Tibial nerve (tissue), 4 donors: ENCODE measurements at places on chromosomes 16 and 17.

DNA sequence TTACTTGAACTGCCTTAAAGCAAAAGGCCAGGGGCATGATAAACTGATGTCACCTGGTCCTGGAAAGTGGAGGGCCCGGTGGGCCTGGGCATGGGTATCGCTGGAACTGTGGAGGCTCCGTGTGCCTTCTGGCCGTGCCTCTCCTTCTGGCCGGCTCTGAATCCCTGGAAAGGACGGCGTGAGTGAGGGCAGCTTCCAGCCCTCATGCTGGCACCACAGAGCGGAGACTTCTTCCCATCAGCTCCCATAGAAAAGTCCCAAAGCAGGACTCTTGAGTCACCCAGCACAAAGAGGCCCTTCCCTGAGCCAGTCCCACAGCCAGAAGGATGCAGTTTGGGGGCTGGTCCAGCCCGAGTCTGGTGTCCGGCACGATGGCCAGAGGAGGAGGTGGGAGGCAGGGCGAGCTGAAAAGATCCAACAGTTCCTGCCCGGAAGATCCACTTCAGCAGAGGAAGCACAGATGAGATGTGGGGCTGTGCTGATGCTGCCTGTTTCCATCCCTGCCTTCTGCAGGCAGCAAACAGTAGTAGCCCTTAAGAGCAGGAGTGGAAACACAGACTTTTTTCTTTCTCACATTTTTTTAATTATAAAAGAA, 7.8 kb downstream of the GAA start:
- no peak for DNase-seq

GRCh38 chr16:30184096-30184890, 891 bp downstream of the CORO1A start:
- no peak for DNase-seq

GRCh38 chr17:72882426-72882825, 210.1 kb downstream of the SLC39A11 start:
- no peak for DNase-seq

GRCh38 chr17:3968886-3969524, 4.8 kb upstream of the ATP2A3 start:
- DNase-seq = no peak

DNA sequence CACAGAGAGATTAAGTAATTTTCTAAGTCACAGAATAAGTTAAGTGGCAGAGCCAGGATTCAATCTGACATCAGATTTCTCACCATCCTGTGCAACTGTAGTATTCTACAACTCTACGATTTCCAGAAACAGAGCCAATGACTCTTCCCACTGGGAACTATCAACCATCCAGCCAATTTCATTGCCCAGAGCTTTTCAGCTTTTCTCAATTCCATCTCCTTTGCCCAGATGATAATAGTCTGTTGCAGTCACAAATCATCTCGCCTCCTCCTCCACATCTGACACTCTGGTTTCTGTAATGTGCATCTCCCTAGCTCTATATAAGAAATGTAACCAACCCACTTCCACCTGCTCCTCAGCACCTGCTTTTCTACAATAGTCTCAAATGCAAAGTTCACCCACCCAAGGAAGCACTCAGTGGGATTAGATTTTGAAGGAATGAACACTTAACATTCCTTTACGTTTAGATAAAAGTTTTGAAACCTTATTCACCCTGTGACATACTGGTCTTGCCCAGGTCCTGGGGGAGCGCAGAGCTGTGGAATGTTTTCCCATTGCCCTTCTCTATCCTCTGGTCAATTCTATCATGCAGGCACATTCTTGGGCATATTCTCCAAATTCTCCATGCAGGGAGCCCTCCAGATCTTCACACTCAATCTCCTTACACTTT, 167.8 kb upstream of the ASIC2 start:
- no peak for DNase-seq

- no peak for DNase-seq
Observed at GRCh38 chr17:45319239-45319703, 2.5 kb upstream of the MAP3K14 start.

GRCh38 chr17:6456914-6457687, 12.8 kb downstream of the PIMREG start:
- no peak for DNase-seq

DNA sequence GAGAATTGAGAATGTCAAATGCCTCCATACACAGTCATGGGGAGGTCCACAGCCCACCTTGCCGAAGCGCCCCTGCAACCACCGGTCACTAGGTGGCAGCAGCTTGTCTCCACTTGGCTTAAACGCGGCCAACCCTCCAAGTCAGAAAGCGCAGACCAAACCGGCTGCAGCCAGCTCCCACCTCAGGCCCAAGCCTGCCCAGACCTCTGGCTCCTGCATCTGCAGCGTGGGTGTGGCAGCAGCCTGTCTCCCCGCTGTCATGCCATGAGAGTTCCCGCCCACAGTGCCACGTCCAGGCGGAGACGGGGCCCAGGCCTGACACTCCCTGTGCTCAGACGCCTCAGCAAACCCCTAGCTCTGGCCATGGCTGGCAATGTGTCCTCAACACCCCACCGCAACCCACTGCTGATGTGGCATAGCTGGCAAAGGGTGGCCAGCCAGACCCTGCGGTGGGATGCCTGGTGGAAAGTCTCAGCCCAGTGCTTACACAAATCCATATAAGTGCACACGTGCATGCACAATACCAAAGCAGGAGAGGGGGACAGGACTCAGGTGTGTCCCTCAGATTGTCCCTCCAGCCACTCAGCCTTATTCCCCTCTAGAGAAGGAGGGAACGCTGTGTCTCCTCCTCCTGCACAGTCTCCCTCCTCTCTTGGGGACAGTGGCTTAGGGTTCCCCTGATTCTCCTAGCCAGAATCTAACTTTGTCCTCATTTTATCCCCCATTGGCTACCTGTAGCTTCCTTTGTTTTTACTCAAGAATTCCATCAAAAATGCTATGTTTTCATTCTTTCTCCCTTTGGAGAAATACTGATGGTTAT, 10.9 kb downstream of the COPZ2 start:
- DNase-seq = peak; percentile 78

DNA sequence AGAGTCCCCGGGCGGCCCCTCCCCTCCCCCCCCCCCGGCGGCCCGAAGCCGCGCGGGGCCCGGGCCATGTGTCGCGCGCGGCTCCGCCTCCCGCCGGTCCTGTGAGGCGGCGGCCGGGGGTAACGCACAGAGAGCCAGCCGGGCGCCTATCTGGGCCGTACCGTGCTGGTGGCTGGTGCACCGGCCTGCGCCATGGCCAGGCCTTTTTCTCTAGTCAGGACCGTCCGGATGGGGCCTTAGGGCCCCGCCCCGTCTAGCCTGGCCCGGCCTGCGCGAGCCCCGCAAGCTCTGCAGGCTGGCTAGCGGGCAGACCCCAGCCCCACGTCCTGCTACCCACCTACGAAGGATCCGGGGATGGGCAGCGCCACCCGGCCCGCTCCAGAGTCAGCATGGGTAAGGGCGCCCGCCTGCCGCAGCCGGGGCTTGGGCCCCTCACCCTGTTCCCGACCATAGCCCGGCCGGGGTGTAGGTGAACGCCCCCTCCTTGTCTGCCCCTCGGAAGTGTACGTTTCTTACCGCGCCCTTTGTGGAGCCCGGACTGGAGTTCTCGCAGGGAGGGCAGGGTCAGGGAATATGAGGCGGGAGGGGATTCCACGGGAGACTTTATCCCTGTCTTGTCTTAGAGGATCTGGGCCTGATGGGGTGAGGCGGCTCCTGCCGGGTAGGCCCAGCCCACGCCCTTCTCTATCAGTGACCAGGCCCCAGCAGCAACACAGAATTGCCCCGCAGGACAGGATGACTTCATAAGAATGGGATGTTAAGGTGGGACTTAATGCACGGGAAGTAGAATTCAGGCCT, at the start of gene CENPT:
Gene CENPT (minus strand): TSS at position 630 of the 798 bp plus-strand sequence. CDS start 13,834 bp downstream, outside the sequence.
- peak; percentile 31 for DNase-seq

DNA sequence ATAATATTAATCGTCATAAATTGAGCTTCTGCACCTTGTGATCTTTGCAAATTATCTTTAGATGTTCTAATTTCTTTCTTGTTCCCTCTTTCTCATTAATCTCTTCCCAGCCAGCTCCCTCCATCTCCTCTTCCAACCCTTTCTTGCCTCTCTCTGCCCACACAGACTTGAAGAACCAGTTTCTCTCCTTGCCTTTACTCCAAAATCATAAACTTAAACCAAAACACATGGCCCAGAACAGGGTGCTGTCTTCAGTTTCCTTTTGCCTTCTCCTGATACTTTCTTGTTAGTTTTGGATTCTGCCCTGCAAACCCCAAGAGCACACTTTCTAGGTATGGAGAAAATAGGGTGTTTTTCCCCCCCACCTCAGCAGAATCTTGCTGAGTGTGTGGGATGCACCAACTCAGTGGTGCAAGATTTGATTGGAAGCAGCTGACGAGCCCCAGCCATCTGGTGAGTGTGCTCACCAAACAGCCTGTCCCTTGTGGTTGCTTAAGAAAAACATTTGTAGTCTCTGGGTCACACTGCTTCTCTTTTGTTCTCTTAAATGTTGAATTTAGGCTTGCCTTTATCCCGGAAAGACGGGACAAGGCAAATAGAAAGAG, 175.8 kb upstream of the MAF start:
- no peak for DNase-seq

- DNase-seq = no peak
Observed at GRCh38 chr16:4578961-4579530, 22.9 kb downstream of the C16orf96 start.

- DNase-seq = no peak
Observed at GRCh38 chr17:64406321-64407200, 15.9 kb upstream of the PECAM1 start.

DNA sequence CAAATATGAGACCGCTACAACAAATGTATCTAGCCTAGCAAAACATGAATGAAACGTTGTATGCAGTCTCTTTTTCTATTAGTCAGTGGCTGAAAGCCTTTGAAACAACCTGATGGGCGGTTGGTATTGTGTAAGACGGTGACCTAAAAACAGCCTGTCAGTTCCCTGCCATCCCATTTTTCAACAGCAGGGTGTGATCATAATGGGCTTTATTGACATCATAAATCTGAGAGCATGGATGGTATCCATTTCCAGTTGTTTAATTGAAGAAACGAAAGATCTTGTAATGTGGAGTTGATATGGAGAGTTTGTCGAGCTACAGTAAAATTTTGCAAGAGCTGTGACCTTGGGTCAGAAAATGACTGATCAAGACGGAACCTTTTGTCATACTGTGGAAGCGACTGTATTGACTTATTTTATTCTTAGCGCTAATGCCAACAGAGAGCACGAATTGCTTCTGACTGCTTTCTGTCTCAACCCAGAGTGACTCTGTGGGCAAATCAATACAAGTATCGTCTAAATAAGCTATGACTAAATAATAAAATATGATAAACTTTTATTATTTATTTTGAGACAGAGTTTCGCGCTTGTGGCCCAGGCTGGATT, 12.3 kb upstream of the MEIOB start:
- no peak for DNase-seq

GRCh38 chr16:4381072-4381934, 9.7 kb downstream of the VASN start:
- DNase-seq = no peak

- no peak for DNase-seq
Observed at GRCh38 chr16:85379041-85380001, 233.8 kb upstream of the GSE1 start.

GRCh38 chr17:9022573-9023391, 1.5 kb downstream of the NTN1 start:
- no peak for DNase-seq

DNA sequence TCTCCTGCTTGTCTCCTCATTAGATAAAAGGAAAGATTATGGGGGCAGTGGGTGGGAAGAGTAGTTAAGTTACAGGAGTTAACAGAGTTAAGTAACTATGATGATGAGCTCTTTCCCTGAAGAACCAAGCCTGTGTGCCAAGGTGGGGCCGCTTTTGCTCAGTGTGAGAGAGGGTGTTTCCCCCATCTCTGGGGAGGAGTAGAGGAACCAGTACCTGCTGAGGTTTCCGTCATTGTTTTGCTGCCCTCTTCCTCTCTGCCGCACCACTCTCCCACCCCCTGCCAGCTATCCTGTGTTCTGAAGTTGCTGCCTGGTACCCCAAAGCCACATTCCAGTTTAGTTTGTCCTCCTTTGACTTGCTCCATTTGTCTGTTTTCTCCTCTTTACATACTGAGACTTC, 20.8 kb upstream of the KRT10 start:
- DNase-seq = no peak

DNA sequence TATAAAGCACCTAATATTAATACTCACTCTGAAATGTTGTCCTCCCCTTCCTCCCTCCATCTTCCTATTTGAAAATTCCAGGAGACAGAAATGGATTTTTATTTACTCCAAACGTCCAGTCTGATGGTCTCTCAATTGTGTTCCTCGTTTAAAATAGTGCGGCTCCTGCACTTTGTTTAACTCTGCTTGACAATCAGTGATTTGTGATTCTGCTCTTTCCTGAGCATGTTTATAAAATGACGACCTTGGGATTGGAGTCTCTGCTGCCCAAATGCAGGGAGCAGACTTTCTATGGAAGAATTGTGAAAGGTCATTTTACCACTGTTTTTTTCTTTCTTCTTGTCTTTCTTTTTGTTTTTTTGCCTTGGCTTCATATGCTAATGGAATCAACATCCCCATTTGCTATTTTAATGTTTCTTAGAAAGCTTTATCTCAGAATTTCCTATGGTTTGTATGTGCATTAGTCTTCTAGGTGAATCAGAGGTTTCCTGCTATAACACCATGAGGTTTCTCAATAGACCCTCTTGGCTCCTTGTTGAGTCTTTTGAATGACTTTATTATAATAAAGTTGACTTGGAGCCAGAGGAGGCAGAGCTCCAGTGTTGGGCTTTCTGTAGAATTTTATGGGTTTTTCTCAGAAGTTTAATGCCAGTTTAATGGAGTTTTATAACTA, 376.5 kb downstream of the CDH11 start:
- DNase-seq = no peak
